ENCODE measurements at places on chromosomes 13 and 19.
A peak's percentile ranks its signal among the peaks of the same experiment; 100 is the strongest.

DNA sequence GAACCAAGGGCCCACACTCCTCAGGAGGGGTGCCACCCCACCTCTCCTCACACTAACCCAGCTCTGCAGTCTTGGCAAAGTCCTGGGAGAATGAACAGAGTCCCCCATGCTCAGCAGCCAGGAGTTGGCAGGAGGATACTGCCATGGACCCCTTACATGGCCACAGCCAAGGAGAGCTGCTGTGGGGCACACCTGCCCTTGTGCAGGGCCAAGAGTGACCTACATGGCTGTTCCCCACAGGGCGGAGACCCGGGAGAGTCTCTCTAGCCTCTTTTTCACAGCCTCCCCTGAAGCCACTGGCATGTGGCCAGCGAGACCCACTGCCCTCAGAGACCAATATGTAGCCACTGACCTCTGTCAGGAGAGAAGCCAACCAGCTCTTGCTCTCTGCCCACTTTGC lies 45.9 kb upstream of the VSTM2B start:
- no peak for DNase-seq

GRCh38 chr13:98285317-98285716 lies 108.2 kb upstream of the RNF113B start:
- no peak for DNase-seq

DNA sequence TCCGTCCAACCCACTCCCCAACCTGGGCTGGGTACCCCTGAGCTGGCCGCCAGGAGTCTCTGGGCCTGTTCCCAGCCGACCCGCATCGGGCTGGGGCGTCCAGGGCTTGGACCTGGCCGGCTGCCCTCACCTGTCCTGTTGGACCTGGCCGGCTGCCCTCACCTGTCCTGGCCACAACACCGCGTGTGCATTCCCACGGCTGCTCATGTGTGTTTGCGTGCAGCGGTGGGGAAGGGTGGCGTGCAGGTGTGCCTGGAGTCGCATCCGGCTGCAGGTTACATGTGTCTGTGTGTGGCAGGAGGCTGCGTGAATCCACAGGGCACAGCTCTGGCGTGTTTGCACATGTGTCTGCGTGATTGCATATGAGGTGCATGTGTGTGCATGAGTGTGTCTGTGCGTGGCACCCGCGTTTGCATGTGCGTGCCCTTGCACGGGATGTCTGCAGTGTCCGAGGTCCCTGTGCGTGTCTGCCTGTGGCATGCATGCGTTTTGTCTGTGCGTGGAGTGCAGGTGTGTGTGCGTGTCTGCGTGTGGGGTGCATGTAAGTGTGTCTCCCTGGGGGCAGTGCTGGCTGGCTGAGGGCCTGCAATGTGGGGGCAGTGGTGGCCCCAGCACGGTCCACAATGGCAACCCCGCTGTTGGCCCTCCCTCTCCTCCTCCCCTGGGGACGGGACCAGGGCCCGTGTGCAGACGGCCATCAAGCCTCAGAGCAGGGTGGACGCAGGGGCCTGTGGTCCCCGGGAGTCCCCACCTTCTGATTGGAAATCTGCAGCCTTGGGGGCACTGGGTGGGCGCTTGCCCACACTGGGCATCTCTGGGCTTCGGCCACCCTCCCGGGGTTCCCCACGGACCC lies 3.4 kb downstream of the EFNA2 start:
- no peak for DNase-seq

- no peak for DNase-seq
These were observed 144.1 kb upstream of the MIR17HG start for GRCh38 chr13:91203430-91203829.

DNA sequence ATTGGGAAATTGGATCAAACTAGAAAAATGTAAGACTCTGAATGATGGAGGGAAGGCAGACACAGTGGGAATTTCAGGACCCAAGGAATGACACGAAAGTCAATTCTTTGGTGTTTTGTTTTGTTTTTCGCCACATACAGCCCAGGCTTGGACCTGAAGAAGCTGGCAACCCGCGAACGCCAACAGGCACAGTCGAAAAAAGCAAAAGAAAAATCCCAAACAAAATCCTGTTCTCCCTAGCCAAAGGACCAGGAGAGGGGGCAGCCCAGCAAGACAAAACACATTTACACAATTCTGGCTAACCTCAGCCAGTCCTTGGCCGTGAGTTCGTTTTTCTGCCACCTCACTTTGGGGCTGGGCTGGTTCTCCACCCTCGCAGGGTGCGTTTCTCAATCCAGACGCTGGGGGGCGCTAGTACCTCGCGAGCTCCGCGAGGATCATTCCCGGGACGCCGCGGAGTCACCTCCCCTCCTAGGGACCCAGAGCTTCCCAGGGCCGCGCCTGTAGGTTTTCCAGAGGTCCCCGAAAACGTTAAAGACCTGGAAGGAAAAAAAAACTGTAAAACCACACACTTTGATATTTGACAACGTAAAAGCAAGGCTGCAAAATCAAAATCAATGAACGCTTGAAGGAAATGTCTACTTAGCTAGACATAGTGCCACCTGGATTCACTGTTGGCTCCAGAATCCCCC lies 34.9 kb upstream of the TPM4 start:
- peak; percentile 96 for DNase-seq

GRCh38 chr13:73422973-73423372 lies 364.2 kb downstream of the KLF5 start:
- no peak for DNase-seq

GRCh38 chr13:90416519-90416918 lies 931.0 kb upstream of the MIR17HG start:
- DNase-seq, result no peak

GRCh38 chr13:63460462-63461090 lies 2044.9 kb upstream of the PCDH20 start:
- no peak for DNase-seq

- DNase-seq, result peak; percentile 99
These were observed 53.4 kb downstream of the TSSK6 start for GRCh38 chr19:19461671-19462622.

DNA sequence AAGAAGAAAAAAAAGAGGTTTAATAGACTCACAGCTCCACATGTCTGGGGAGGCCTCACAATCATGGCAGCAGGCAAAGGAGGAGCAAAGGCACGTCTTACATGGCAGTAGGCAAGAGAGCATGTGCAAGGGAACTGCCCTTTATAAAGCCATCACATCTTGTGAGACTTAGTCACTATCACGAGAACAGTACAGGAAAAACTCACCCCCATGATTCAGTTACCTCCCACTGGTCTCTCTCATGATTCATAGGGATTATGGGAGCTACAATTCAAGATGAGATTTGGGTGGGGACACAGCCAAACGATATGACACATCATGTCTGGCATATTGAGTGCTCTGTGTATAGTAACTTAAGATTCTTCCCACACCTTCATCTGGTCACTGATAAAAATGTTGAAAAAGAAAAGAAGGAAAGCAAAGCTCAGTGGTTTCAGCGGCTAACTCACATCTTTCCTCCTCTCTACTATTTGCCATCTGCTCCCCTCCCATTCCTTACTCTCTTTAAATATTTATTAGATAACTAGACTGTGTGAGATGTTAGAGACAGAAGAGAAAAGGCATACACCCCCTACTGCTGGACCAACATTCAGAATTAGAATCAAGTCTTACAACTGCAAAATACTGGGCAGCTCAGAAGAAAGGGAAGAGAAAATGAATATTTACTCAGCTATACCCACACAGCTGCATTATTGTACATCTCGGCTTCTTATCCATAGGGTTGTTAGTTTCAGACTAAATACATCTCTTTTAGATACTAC lies 60.1 kb upstream of the AKAP11 start:
- DNase-seq, result no peak

DNA sequence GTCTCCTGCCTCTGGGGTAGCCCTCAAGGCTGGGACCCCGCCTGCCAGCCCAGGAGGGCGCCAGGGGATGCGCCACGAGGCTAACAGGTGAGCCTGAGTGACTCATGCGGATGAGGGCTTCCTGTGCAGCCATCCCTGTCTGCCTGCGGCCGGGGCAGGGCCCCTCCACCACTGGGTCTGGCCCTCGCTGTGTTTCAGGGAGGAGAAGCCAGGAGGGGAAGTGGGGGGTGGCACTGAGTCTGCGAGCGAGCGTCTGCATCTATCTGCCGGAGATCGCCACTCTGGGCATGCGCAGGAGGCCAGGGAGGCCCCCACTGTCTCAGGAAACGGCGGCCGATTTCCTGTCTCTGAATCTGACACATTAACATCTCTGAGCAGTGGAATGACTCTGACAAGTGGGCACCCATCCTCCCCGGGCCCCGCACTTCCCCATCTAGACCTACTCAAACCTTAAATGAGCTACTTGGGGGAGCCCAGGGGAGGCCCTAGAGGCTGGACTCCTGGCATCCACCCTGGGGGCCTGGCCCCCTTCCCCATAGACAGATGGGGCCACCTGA lies 19.7 kb downstream of the RFX1 start:
- DNase-seq, result peak; percentile 97

- no peak for DNase-seq
These were observed 382.2 kb upstream of the KLHL1 start for GRCh38 chr13:70490320-70490935.

DNA sequence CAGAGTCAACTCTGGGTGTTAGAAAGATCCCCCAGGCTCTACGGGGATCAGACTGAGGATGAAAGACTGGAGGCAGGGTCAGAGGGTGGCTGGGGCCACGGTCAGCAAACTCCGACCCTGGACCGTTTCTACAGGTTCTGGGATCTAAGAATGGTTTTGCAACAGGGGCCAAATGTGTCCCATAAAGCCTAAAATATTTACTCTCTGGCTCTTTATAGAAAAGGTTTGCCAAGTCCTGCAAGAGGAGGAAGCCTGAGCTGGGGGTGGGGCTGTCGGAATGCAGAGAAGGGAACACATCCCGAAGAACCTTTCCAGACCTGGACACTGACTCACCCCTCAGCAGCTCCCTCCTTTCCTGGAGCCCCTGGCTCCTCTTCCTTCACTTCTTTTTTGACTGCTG lies 20.7 kb downstream of the LIG1 start:
- DNase-seq, result no peak

- DNase-seq, result no peak
These were observed 401.9 kb downstream of the PCDH20 start for GRCh38 chr13:61013796-61014195.

DNA sequence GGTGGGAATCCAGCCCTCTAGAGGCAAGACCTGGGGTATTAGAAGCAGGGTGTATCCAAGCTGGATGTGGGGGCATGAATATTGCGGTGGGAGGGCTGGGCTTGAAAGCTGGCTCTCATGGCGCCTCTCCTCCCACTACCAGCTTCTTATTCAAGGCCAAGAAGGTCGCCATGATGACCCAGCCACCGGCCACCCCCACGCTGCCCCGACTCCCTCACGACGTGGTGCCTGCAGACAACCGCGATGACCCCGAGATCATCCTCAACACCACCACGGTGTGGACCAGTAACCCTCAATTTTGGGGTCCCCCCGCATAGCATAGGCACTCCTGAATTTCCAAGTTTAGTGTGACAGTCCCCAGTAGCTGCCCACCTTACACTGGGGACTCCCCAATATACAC lies 41.7 kb downstream of the RYR1 start:
- no peak for DNase-seq

GRCh38 chr13:43305416-43305815 lies 282.0 kb downstream of the DNAJC15 start:
- no peak for DNase-seq

DNA sequence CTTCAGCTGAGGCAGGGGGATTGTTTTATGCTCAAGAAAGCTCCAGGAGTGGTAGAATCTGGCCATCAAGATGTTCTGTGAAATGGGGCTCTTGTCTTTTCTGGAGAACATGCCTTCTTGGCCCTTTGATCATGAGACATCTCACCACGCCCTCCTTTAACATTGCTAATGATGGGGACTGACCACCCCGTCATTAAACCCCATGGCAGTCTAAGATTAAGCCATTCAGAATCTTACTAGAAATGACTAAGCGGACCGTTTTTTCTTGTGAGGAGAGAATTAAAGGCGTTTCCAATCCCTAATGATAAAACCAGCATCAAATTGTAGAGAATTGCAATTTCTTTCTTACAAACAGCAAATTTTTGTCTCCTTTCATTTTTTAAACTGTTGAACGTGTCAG lies 89.4 kb downstream of the COL4A2 start:
- no peak for DNase-seq

GRCh38 chr13:20442375-20442774 lies 83.3 kb downstream of the CRYL1 start:
- DNase-seq, result peak; percentile 42

DNA sequence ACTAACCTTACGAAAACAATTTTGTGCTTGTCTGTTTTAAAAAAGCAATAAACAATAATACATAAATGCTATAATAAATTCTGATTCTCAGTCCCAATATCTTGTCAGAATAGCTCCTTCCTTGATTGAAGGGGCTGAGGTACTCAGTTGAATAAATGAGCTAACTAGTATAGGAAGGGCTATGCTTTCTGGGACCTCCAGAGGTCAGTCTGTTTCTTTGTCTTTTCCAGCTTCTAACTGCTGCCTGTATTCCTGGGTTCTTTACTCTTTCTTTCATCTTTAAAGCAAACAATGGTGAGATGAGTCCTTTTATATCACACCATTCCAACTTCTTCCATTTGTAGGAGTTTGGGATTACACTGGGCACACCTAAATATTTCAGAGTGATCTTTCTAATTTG lies 1297.0 kb upstream of the ATXN8OS start:
- peak; percentile 8 for DNase-seq

- DNase-seq, result no peak
These were observed 89.4 kb downstream of the SLC25A15 start for GRCh38 chr13:40878823-40879222.

DNA sequence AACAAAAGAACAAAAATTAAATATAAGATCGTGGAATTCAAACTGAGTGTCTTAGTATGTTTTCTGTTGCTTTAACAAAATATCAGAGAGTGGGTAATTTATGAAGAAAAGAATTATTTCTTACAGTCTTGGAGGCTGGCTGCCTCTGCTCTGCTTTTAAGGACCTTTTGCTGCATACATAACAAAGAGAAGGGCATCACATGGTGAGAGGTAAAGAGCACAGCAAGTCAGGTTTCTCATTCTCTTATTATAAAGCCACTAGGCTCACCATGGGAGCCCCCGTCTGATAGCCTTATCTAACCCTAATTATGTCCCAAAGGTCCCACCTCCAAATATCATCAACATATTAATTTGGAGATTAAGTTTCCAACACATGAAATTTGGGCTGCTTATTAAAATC lies 231.3 kb downstream of the SLITRK6 start:
- no peak for DNase-seq

GRCh38 chr13:41289463-41289881 lies 21.6 kb upstream of the NAA16 start:
- DNase-seq, result no peak

DNA sequence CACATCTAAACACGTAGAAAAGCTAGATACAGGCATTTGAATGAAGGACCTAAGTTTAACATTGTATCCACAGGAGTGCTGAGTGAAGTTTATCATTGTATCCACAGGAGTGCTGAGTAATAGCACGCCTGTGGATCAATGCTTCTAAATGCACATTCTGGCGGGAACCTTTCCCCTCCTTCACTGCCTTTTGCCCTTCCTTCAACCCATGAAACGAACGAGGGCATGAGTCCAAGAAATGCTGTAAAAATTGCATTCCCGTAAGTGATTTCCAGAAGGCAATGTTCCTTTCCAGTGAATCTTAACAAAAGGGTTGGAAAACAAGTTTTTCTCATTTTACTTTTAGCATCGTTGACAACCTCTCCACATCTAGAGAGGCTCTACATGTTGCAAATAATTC lies 88.1 kb downstream of the ZDHHC20 start:
- DNase-seq, result no peak

Measured in H7 (cell line).